ENCODE measurements at places on chromosomes 16 and 17.

DNA sequence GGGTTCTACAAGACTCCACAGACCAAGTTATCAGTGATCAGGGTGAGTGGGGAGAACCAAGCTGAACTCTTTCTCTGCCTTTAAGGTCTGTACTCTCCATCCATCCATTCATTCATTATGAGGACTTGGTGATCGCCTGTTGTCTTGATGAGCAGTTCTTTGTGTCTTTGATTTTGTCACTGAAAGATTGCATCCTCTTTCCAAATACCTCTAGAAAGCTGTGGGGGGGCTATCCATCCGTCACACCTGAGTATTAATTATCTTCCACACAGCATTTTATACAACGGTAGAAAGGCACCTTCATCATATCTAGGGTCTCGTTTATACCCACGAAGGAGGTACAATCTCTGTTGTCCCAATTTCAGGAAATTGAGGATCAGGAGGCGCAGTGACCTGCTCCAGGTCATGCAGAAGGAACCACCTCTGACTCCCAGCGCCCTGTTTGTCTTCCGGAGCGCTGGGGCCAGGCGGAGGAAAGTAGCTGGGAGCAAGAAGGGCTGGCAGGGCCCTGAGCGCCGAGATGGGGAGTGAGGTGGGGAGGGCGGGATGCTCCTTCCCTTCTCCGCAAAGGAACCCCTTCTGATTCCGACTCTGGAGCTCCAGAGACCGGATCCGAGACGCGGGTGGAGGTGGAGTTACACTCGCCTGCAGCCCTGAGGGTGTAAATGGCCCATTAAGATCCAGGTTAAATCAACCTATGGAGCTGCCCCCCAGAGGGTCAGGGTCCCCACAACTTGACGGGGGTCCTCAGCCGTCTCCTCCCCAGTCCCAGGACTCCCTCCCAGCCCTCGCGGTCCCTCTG is 605 bp upstream of the ABAT start:
- DNase-seq = no peak

DNA sequence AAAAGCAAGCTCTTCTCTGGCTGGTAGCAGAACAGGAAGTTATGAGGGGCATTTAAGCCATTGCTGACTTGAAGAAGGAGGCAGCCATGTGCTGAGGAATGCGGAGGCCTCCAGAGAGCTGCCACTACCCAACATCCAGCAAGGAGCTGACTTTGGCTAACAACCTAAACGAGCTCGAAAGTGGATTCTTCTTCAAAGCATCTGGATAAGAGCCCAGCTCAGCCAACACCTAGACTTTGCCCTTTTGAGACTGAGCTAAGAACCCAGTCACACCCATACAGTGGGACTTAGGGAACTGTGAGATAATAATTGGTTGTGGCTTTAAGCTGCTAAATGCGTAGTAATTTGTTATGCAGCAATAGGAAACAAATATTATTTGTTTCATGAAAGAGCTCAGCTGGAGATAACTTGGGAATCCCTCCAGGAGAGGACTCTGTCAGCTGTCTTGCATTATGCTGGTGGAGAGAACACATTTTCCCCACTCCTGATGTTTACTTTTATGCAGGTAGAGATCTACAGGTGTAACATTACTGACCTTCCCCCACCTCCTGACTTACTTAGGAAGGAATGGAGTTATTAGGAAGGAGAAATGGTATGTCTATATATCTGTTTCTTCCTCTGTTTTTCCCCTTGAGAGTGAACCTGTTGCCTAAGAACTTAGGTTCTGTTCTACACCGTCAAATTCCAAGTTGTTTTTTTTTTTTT is 52.7 kb upstream of the ZNF629 start:
- DNase-seq = no peak

DNA sequence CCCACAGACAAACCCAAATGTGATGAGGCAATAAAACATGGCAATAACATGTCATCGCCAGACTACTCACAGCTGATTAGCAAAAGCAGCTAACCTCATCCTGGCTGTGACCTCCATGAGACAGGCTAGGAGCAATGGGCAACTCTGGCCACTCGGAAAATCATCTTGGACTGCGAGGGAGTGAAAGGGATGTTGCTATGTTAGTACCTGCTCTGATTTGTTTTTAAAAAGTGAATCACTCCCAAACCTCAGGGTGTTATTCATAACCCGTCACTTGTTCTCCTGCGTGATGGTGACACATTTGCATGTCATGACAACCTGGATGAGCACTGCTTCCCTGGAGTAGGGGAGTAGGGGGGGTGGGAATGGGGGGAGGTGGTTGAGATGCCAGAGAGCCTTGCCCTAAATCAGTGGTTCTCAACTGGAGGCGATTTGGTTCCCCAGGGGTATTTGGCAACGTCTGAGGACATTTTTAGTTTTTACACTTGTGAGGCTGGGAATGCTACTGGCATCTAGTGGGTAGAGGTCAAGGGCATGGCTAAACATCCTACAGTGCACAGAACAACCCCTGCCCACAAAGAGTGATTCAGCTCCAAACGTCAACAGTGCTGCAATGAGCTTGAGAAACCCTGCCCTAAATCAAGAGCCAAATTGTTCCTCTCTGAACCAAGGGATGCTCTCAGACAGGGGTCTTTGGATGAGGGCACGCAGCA is 241.7 kb downstream of the SOX9 start:
- DNase-seq = no peak

DNA sequence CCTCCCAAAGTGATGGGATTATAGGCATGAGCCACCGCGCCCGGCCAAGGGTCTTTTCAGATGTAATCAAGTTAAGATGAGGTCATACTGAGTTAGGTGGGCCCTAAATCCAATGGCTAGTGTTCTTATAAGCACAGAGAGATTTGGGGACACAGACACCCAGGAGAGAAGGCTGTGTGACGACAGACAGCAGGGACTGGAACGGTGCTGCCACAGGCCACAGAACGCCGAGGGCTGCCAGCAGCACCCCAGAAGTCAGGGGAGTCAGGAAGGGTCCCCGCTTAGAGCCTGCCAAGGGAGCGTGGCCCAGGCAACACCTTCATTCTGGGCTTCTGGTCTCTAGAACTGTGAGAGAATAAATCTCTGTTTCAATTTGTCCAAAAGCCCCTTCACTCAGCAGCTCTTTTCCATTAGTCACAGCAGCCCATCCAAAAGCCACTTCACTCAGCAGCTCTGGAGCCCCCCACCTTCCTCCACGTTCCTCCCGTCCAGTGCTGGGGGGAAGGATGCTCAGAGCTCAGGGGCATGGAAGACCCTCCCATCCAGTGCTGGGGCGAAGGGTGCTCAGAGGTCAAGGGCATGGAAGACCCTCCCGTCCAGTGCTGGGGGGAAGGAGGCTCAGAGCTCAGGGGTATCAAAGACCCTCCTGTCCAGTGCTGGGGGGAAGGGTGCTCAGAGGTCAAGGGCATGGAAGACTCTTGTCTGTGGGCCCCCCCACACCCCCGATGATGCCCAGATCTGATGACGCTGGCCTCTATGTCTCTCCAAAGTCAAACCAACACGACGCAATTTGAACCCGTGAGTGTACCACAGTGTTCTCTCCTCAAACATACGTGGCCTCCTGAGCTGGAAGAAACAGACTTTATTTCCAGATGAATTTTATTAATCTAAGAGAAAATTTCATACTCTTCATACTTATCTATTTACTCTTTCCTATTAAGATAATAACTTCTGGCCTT is 11.9 kb downstream of the RAB40B start:
- DNase-seq = no peak

GRCh38 chr17:79593205-79593604 is 17.6 kb downstream of the RBFOX3 start:
- DNase-seq = no peak

DNA sequence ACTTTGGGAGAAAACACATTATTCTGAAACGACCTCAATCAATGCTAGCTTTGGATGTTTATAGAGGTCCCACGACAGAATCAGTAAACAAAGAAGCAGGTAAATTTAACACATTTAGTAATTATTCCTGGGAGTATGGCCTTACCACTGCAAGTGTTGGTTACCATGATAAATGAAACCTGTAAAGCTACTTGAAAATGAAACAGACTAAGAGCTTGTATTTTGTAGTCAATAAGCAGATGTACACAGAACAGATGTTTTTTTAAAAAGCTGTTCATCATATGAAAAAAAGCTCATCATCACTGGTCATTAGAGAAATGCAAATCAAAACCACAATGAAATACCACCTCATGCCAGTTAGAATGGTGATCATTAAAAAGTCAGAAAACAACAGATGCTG is 295.3 kb upstream of the XYLT1 start:
- DNase-seq = no peak

DNA sequence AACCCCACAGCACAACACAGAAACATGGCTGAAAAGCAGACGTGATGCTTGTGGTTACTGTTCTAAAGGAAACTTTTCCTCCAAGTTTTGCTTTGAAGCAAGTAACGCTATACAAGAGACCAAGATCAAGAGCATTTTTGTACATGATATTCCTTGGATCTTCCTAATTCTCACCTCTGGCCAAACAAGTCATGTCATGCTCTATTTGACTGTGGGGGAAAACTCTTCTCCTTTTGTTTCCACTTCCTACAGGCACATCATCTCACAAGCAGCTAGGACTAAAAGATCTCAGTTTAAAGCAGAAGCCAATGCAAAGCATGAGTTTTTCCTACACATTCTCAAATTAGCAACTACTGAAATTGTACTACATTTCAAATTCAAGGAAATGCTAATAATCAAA is 50.7 kb downstream of the CFDP1 start:
- no peak for DNase-seq

All from NCI-H2081 treated with DMSO at 0.1 percent for 48 hours (cell line).